HCT116 (cell line): ENCODE measurements at places on chromosomes 2 and 18. TPM values are rescaled to one million over a fixed set of nuclear protein-coding genes. Genes with fewer than 3 reads are reported as not detected.

DNA sequence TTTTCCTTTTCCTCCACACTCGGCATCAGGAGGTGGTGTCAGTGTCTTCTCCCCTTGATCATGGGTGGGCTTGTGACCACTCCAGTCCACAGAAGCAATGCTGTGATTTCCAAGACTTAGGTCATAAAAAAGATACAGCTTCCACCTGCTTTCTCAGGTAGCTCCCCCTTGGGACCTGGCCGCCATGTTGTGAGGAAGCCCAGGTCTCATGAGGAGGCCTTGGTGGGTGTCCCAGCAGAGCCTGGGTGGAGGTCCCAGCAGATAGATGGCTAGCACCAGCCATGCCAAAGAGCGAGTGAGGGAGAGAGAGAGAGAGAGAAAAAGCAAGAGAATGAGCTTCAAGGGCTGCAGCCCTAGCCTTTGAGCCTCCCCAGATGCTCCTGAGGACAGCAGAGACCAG, 16.0 kb downstream of the SLC66A2 start:
- no peak for DNase-seq

DNA sequence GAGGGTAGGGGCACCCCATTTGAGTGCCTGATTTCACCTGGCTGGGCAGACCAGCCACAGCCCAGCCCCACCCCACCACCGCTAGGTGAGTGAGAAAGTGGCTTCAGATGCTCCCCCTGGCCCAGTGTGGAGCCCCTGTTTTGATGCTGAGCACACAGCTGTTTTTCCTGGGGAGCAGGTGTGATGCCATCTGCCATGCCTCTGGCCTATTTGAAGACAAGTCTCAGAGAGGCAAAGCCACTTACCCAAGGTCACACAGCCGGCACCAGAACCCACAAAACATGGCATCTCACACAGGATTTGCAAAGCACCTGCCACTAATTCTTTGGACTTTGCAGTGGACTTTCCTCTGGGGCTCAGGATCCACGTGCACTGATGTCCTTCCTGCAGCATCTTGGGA, 131.3 kb downstream of the INHBB start:
- DNase-seq = no peak

DNA sequence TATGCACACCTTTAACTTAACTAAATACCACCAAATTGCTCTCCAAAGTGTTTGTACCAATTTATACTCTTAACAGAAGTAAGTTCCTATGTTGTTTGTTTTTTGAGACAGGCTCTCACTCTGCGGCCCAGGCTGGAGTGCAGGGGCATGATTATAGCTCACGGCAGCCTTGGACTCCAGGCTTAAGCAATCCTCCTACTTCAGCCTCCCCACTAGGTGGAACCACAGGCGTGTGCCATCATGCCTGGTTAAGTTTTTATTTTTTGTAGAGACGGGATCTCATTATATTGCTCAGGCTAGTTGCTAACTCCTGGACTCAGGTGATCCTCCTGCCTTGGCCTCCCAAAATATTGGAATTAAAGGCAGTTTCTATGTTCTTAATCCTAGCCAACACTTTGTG, 13.1 kb upstream of the NAB1 start:
- DNase-seq = no peak

The RIT2 gene
- not detected for total RNA-seq

The NFATC1 gene
- total RNA-seq = 20.8 TPM

- no peak for DNase-seq
Measured at GRCh38 chr2:15893689-15894480, 46.5 kb upstream of the MYCN start.

- no peak for DNase-seq
Measured at GRCh38 chr18:22034276-22034675, 135.1 kb upstream of the GATA6 start.

DNA sequence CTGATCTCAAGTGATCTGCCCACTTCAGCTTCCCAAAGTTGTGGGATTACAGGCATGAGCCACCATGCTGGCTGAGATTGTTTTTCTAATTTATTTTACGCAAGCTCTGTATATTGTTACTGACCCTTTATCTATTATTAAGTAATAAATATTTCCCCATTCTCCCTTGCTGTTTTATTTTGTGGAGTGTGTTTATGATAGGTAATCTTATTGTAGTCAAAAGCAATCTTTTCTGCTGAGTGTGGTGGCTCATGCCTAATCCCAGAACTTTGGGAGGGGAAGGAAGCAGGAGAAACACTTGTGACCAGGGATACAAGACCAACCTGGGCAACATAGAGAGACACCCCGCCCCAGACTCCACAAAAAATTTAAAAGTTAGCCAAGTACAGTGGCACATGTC, 55.2 kb upstream of the RTN4 start:
- no peak for DNase-seq

- peak; percentile 18 for DNase-seq
Measured at GRCh38 chr18:63422864-63423304, 608 bp upstream of the VPS4B start.

DNA sequence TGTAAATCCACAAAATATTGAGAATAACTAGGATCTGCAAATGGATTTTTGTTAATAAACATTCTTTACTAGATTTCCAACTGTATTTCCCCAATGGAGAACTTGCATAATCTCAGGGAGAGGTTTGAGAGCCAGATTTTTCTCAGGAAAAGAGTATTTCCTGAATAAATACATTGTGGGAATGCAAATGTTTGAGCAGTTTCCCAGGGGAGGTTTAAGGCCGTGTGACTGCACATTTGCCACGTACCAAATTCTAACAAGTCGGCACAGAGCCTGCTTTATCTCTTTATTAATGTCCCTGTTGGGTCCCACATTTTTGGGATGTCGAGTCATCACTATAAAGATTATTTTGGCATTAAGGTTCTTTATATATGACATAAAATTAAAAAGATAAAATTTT, 27.0 kb downstream of the TFPI start:
- no peak for DNase-seq

- DNase-seq = no peak
Measured at GRCh38 chr2:45683292-45683691, 31.8 kb downstream of the PRKCE start.

- DNase-seq = no peak
Measured at GRCh38 chr18:9449600-9450414, 25.5 kb upstream of the RALBP1 start.

DNA sequence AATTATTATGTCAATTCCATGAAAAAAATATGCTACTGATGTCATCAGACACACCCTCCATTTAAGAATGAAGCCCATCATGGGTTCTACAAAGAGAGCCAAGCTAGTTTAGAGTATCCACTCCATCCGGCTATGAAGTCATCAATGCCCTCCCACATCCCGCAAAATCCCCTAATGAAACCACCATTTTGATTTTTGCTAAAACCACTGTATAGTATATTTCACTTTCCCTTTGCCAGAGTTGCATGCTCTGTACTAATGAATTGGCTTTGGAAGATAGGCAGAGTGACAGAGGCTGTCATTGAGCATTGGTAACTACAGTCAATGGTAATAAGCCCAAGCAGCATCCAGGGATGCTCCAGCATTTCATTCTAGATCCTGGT, 118.6 kb downstream of the ANKRD44 start:
- DNase-seq = no peak

The REG3A gene
- total RNA-seq = not detected

GRCh38 chr18:74204526-74205152, 56.3 kb downstream of the TIMM21 start:
- no peak for DNase-seq

The SP100 gene
- total RNA-seq = 48.1 TPM

GRCh38 chr2:224975761-224976160, 66.5 kb downstream of the DOCK10 start:
- no peak for DNase-seq

DNA sequence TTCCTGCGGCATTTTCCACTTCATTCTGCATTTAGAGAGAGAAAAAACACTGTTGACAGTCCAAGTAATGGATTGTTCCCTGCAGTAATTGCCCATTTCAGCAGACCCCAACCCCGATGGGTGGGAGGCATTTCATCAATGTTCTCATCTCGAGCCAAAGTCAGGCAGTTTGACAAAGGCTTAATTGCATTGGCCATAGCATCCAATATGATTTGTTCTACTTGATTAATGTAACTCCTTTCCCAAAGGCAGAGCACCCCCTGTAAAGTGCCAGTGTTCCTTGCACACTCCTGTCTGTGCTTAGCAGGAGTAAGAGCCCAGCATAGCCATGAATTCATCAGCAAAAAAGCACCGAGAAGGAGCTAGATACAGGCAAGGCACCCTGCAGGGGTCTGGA, 174.4 kb downstream of the SEPTIN10 start:
- no peak for DNase-seq

- no peak for DNase-seq
Measured at GRCh38 chr2:157377861-157378260, 52.2 kb upstream of the ERMN start.

GRCh38 chr18:54205959-54206358, 18.5 kb downstream of the MBD2 start:
- no peak for DNase-seq
